ENCODE measurements at places on chromosomes 16 and 17.

DNA sequence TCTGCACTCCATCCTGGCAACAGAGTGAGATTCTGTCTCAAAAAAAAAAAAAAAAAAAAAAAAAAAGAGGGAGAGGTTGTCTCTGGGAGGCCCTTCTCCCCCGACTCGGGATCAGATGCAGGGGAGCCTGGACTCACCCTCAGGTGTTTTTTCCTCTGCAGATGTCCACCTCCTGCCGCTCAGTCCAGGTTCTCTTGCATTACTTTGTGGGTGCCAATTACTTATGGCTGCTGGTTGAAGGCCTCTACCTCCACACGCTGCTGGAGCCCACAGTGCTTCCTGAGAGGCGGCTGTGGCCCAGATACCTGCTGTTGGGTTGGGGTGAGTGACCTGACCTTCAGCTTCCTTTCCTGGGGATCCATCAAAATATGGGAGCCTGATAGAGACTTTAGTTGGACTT, 34.1 kb downstream of the GLP2R start:
- DNase-seq = no peak

DNA sequence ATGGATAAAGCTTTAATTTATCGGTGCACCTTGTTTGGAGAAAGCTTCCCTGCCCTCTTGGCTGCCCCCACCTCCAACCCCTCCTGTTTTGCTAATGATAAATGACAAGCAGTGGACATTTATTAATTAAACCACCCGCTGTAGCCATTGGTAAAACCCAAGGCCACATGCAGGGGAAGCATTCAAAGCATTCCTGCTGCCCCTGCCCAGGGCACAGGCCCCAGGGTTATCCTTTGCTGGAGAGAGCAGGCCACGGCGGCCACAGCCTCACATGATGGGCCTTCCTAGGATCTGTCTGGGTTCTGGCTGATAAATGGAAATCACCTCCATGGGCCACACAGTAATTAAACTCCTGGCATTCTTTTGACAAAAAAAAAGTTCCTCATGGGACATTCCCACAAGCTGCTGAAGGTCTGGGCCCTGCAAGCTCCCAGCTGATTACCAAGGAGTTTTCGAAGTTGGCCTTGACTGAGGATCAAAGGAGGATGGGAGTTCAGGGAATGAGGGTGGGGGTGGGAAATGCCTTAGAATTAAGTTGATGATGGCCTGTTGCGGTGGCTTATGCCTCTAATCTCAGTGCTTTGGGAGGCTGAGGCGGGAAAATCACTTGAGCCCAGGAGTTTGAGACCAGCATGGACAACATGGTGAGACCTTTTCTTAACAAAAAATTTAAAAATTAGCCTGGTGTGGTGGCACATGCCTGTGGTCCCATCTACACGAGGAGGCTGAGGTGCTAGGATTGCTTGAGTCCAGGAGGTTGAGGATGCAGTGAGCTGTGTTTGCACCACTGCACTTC, 35.5 kb downstream of the SOST start:
- DNase-seq = no peak

DNA sequence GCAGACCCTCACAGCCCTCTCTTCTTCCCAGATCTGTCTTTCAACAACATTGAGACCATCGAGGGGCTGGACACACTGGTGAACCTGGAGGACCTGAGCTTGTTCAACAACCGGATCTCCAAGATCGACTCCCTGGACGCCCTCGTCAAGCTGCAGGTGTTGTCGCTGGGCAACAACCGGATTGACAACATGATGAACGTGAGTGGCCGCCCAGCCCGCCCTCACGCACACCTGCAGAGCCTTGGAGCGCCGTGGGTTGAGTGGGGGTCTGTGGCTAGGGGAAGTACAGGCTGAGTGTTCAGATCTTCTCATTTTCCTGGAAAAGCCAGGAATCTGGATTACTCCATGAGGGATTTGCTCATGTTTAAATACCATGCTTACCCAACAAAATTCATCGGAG, 15.2 kb downstream of the DRC3 start:
- DNase-seq = no peak

DNA sequence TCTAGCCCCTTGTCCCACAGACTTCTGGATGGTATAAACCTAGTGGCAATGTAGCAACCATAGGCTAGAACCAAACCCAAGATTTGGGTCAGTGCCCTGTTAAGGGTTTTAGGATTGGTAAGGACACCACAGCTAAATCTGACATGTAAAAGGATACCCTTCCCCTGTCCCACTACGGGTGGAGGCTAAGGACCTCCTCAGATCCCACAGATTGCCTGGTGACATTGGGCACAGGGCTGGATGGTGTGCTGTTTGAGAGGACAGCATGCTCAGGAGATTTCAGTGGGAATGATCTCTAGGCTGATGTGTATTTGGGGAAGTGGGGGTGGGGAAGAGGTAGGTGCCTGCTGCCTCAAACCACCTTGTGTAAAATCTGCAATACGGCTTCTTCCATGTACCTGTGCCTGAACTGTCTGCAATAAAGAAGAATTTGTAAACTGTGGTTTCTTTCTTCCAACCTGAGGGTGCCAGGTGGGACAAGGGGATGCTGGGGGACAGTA, 671 bp upstream of the EDC4 start:
- no peak for DNase-seq

DNA sequence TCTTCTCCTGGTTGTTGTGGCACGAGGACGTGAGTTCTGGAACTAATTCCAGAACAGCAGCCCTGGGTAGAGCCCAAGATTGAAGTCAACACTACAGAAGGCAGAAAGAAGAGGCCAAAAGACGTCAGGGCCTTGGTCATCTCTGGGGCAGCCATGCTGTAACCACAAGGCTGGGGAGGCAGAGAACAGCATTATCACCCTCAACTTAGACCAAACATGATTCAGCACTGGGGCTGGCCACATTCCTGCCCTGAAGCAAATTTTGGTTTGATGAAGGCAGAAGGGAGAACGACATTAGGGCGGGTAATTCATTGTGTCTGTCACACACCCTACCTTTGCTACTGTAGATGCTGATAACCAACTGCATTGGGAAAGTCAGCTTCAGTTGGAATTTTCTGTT, 9.7 kb upstream of the ALOX15B start:
- no peak for DNase-seq

DNA sequence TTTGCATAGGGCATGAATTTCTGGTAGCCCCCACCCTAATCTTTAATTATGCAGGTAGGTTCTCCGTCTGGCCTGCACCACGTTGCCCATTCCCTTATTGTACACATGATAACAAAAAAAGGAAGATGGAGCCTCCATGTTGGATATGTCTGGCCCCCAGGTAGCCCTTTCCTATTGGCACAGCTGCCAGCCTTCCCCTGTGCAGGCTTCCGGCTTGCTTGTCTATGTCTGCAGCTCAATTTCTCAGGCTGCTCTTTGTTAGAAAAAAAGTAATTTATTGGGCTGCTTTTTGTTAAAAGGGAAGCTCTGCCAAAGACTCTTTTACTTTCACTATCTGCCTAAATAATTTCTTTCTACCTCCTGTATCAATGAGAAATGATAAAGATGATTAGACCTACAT, 5.5 kb downstream of the OR1A1 start:
- DNase-seq = no peak

GRCh38 chr17:1482680-1483079, 9.8 kb downstream of the MYO1C start:
- DNase-seq = no peak

DNA sequence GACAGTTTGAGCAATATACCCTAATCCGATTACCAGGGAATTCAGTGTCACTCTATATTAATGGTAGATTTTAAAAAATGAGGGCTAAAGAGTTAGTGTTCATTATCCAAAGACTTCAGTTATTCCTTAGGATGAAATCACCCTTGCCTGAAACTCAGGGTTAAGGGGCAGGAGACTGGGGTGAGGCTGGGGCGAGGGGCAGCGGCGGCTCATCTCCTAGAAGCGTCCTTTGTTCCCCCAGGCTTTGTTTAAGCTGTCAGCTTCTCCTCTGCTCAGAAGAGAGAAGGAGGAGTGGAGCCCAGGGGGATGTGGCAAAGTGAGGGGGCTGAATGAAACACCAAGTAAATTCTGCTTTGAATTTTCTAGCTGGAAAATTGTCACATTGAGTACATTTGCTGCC, 117.7 kb upstream of the ELAC2 start:
- DNase-seq = no peak

- DNase-seq = peak; percentile 58
Measured at GRCh38 chr17:34199932-34200534, 55.1 kb upstream of the CCL2 start.

GRCh38 chr16:911101-911500, 59.7 kb downstream of the LMF1 start:
- no peak for DNase-seq
